ENCODE measurements at places on chromosomes 1 and 21.
A peak's percentile ranks its signal among the peaks of the same experiment; 100 is the strongest.

DNA sequence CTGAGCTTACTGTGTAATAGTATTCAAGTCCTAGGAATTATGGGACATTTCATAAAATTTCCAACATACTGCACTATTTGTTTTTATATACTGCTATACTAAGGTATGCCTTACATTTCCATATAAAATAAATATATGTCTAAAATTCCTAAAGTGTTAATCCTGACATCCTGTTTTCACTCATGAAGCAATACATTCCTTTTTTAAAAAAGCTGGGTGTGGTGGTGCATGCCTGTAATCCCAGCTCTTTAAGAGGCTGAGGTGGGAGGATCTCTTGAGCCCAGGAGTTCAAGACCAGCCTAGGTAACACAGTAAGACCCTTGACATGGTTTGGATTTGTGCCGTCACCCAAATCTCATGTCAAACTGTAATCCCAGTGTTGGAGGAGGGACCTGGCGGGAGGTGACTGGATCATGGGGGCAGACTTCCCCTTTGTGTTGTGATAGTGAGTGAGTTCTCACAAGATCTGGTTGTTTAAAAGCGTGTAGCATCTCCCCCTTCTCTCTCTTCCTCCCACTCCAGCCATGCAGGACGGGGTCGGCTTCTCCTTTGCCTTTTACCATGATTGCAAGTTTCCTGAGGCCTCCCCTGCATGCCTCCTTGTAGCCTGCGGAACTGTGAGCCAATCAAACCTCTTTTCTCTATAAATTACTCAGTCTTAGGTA, 5.8 kb downstream of the CDC42BPA start:
- H3K4me1 ChIP-seq, result no peaks in the 10 kb centered on the region
- H3K36me3 ChIP-seq, result no peaks in the 10 kb centered on the region
- no peak overlapping the region for H3K27ac ChIP-seq
- no peak overlapping the region for H3K4me3 ChIP-seq
- DNase-seq, result no peak

- peaks cover 16% of the 10 kb centered on the region for H3K36me3 ChIP-seq
- no peak overlapping the region for H3K4me3 ChIP-seq
- no peak overlapping the region for H3K27ac ChIP-seq
- DNase-seq, result no peak
Measured at GRCh38 chr1:43844114-43844513, 89.5 kb upstream of the ARTN start.

GRCh38 chr1:99737016-99737415, 29.4 kb downstream of the FRRS1 start:
- no peaks in the 10 kb centered on the region for H3K4me1 ChIP-seq
- H3K4me3 ChIP-seq, result no peak overlapping the region
- H3K27me3 ChIP-seq, result no peaks in the 10 kb centered on the region
- no peaks in the 10 kb centered on the region for H3K36me3 ChIP-seq
- no peak overlapping the region for H3K27ac ChIP-seq
- DNase-seq, result no peak

- no peak overlapping the region for H3K27ac ChIP-seq
- no peaks in the 10 kb centered on the region for H3K27me3 ChIP-seq
- H3K4me3 ChIP-seq, result no peak overlapping the region
- DNase-seq, result peak; percentile 76
Measured at GRCh38 chr1:43994794-43995790, 3.7 kb downstream of the CCDC24 start.

DNA sequence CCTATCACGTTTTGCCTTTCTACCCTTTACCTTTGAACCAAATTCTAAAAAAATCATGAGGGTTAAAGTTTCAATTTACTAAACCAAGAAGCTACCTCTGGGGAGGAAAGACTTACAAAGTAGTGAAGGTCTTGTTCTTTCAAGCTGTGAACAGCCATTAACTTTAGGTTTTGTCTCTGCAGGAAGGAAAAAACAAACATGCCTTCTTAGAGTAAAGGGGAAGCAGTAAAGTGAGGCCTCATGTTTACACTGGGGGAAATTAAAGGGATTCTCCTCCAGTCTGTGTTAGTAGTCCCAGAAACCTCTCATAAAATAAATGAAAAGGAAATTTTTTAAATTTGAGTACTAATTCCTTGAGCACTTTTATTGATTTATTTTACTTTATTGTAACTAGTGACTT, 780.2 kb upstream of the ADGRL2 start:
- no peak overlapping the region for H3K27ac ChIP-seq
- no peaks in the 10 kb centered on the region for H3K36me3 ChIP-seq
- H3K4me3 ChIP-seq, result no peak overlapping the region
- DNase-seq, result no peak
- no peaks in the 10 kb centered on the region for H3K4me1 ChIP-seq
